ENCODE measurements at places on chromosomes 1 and 21.

GRCh38 chr21:45892916-45893739 lies 88.4 kb upstream of the COL6A1 start:
- peak; percentile 37 for DNase-seq

GRCh38 chr1:60791226-60791625 lies 291.1 kb upstream of the NFIA start:
- DNase-seq: no peak

DNA sequence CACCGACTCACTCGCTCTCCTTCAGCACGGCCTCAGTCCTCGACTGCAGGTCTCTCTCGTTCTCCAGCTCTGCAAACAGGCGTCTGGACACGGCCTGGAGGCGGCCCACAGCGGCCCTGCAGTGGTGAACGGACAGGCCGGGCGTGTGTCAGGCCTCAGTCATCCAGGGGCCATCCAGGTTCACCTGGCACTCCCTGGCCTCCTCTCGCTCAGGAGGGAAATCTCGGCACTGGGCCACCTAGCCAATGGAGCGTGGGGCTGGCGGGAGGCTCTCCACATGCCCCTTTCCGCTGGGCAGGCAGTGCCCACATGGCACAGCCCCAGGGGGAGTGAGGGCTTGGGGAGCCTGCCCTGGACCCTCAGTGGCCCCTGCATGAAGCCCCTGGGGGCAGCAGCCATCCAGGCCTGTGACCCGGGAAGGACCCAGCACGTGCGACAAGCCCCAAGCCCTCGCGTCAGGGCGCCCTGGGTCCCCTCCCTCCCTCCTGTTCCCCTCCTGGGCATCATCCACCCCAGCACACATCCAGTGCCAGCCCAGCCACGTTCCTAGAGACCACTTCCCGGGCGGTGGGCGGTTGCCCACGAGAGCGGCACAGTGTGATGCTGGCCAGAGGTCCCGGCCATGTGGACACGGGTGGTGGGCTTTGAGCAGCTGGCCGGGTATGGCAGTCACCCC lies 18.1 kb downstream of the CFAP74 start:
- no peak for DNase-seq

DNA sequence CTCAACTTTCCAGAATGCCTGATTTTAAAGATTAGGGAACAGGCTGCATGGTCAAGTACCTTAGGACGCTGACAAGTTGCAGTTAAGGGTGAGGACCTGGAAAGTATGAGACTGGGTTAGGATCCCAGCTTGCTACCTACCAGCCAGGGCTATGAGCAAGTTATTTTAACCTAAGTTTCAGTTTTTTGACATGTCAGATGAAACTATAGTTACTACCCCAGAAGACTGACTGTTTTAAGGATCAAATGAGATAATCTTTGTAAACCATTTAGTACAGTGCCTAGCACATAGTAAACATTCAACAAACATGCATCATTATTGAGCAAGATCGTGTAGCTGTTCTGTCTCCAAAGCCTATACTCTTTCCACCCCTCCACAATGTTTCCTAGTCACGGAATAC lies 14.4 kb downstream of the THEMIS2 start:
- DNase-seq: no peak

DNA sequence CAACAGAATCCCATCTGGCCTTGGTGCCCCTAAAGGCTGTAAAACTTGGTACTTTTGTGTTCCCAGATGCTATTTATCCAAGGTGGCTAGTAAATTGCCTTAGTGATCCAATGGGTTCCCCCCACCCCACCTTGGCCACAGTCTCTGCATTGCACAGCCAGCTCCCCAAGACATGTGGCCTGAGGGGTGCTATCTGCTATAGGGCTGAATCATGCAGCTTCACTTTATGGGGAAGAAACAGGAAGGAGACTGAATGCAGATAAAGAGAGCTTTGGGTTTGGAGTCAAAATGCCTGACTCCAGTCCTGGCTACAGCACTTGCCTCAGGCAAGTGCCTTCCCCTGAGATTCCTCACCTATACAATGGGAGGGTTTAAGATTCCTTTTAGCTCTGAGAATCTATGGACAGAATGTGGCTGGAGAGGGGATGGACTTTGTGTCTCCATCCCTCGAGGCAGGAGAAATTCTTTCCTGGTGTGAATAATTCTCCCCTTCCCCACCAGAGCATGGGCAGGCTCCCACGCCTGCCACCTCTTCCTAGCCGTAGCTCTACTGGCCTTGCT lies 6.5 kb downstream of the RHEX start:
- no peak for DNase-seq

DNA sequence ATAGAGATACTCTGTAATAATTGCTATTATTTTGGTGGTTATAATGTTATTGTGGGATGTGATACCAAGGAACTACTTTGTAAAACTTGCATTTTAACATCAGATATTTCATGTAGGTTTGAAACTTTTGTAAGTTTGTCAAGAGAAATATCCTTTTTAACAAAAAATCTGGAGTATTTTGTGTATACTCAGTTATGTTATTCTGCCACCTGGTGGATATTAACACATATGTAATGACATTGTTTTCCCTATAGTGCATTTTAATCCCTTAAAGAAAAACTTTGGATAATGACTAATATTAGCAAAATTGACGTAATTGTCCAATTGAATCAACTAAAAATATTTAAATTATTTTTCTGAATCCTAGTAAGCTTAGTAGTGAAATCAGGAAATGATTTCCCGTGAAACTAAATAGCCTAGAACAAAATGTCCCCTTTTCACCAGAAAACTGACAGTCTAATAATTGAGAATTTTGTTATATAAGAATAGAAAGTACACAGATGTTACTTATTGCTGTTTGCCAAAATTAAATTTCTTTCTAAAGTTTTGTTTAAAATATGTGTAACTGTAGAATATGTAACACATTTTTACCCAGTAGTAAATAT lies 39.6 kb downstream of the KCTD3 start:
- no peak for DNase-seq

- DNase-seq: no peak
Observed at GRCh38 chr1:76073481-76073880, 1.1 kb upstream of the ST6GALNAC3 start.

DNA sequence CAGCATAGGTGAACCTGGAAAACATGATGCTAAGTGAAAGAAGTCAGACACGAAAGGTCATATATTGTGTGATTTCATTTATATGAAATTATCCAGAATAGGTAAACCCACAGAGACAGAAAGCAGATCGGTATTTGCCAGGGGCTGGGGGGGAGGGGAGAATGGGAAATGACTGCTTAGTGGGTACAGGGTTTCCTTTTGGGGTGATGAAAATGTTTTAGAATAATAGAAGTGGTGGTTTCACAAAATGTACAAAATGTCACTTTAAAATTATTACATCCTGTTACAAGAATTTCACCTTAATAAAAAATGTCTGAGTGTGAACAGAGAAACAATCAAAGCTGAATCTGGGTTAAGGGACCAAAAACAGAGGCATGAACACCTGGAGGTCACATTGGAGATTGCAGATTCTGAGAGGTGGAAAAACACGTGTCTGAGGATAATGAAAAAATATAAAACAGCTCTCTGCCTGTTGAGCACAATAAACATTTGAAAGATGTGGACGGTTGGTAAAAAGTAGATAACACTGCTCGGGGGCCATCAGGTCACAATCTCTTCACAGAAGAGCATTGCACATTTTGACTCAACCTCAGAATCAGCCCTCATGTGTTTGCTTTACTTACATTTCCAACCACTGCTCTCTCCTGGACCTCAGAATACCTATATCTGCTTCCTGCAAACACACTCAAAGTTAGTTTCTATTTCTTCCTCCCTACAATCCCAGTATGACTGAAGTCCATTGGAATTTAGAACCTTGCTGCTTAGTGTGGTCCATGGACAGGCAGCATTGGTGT lies 3.2 kb downstream of the SLAMF6 start:
- no peak for DNase-seq

GRCh38 chr1:156647351-156647750 lies 5.4 kb downstream of the BCAN start:
- no peak for DNase-seq

DNA sequence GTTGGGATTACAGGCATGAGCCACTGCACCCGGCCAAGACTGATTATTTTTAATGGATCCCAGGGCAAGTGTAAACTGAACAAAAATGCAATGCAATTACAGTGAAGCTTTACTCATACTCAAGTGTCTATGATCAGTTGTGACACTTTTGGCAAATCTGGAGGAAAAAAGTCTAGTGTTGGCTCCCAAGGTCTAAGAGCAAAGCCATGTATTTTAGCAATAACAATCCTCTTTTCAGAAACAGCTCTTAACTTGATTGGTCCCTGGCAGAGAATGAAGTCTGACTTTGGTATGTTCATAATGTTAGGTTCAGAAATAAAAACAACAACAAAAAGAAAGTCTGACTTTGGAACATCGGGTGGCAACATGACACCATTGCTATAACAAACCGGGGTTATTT lies 40.2 kb upstream of the C1orf53 start:
- no peak for DNase-seq

- no peak for DNase-seq
Observed at GRCh38 chr1:113904293-113904673, 316 bp downstream of the AP4B1 start.

DNA sequence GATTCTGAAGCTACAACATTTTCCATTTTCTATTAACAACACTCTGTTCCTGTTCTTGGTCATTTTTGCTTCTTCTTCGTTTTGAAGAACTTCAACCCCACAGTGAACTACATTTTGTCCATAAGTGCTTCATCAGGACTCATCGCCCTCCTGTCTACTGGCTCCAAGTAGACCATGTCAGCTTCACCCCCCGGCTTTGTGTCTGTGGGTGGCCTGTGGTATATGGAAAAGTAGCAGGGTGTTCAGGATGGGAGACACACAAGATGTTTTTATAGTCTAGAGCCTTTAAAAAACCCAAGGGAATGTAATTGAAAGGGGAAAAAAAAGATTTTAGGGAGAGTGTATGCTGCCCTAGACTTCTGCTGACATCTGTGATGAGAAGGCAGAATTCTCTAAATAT lies 46.1 kb downstream of the GIPC2 start:
- DNase-seq: no peak

GRCh38 chr1:36143424-36143823 lies 5.9 kb downstream of the TRAPPC3 start:
- DNase-seq: no peak

DNA sequence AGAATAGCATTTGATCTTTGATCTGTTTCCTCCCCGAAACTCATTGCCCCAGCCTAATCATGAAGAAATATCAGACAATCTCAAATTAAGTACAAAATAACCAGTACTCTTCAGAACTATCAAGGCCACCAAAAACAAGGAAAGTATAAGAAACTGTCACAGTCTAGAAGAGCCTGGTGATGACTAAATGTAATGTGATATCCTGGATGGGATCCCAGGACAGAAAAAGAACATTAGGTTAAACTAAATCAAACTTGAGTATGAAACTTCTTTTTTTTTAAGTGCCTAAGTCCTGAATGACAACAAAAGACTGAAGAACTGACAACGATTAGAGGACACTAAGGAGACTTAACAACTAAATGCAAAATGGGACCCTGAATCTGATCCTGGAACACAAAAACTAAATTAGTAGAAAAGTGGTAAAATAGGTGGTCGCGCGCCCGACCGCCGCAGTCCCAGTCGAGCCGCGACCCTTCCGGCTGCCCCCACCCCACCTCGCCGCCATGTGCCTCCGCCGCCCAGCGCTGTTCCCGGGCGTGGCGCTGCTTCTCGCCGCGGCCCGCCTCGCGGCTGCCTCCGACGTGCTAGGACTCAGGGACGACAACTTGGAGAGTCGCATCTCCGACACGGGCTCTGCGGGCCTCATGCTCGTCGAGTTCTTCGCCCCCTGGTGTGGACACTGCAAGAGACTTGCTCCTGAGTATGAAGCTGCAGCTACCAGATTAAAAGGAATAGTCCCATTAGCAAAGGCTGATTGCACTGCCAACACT lies 5.5 kb upstream of the PRKAB2 start:
- no peak for DNase-seq

DNA sequence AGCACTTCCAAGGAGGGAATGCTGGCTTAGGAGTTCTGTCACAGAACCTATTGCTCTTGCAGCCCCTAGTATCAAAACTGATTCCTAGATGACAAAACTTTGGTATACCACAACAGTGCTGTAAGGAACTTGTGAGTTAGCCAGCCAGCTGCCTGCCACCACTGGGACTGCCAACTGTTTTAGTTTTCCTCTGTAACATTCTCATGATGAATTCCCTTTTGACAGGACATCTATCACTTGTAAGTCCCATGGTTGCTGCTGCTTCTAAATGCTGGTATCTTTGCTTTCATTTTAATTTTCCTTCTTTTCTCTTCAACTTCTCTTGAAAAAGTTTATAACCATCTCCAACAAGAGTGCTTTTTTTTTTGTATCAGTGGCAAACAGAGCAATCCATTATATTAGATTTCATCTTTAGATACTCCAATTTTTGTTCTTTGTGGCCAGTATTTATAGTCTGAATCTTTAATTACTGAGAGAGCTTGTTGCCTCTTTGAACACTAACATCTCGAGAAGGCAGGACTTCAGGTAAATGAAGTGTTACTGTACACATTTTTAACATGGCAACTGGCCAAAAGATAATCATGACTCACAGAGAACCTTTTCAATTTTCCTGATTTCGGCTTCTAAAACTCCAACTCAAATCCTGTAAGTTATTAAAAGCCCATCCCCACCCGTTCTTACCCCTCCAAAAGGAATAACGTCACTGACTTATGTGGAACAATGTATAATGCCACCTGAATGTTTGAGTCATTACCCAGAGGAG lies 19.8 kb downstream of the DBT start:
- DNase-seq: no peak

DNA sequence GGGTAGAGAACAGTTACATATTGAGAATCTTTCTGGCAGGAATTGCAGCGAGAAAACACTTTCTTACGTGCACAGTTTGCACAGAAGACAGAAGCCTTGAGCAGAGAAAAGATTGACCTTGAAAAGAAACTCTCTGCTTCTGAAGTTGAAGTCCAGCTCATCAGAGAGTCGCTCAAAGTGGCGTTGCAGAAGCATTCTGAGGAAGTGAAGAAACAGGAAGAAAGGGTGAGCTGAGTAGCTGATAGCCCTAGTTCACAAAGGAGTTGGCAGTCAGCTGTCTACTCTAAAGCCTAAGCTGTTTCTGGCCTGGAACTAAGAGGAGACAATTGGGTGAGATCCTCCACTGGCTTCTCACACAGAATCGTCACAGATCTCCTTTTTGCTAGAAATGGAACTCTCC lies 20.3 kb upstream of the SH3BGRL3 start:
- DNase-seq: no peak

GRCh38 chr1:244063498-244063897 lies 12.4 kb downstream of the ZBTB18 start:
- DNase-seq: no peak

DNA sequence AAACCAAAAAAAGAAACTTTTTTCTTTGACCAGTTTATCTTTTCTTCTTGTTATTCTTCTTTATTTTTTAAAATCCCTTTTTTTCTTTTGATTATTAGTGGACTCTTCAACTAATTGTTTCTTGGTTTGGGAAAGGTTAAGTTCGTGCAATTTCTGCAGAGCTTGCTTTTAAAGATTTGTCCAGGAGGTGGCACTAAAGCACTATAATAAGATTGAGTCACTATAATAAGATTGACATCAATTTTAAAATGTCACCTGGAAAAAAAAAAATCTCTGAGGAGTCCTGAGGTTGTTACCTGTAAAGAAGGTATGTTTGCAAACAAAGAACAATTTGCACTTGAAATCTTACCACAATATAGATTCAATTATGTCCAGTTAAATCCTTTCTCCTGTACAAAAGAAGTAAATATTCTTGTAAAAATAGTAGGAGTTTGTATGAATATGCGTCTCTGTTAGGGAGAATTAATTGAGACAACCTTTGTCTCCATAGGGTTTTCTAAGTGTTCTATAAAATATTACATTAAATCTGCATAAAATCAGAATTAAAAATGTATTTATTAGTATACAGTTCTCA lies 166.7 kb downstream of the ADGRL4 start:
- DNase-seq: no peak
